ENCODE measurements at places on chromosomes 1 and 21.

GRCh38 chr21:16156841-16157489, 427.2 kb downstream of the USP25 start:
- DNase-seq, result no peak

GRCh38 chr21:31273278-31273677, 70.8 kb downstream of the TIAM1 start:
- DNase-seq, result no peak

DNA sequence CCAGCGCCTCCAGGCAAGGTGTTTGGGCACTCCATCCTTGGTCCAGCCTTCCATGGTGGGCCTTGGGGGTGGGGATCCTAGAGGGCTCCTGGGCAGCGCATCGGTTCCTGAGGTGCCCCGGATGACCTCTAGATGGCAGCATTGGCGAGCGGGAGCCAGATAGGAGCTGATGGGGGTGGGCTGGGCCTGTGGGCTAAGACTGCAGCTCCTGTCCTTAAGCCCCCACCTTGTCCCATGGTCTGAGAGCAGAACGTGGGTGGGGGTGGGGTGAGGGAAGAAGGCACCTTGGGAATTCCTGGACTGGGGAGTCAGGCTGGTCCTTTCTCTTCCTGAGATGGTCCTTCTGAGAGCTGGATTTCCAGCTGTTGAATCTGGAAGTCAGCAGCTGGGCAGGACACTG, 93.4 kb upstream of the CSF3R start:
- no peak for DNase-seq

GRCh38 chr21:21002153-21002552, 3.9 kb downstream of the NCAM2 start:
- no peak for DNase-seq

DNA sequence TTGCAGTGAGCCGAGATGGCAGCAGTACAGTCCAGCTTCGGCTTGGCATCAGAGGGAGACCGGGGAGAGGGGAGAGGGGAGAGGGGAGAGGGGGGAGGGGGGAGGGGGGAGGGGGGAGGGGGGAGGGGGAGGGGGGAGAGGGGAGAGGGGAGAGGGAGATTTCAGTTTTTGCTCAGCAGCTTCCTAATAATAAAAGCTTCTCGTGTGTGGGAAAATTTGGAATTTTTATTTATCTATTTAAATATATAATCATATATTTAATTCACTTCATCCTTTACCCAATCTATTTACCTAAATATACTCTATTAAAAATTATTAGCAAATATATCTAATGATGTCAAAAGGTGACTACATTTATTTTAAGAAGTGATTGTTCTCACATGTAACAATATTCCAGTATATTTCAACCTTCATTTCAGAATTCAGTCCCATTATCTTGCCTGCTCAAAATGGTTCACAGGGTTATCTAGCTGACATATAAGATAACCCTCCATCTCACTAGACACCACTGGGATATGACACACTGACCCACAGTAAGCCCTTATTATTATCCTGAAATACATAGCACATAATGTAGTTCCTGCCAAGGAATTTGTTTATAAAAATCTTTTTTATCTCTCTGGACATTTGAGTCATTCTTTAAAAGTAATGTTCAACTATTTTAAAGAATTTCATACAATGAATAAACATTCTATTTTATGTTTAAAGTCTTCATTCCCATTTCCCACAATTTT, 105.9 kb downstream of the GPATCH2 start:
- no peak for DNase-seq

- DNase-seq, result no peak
Observed at GRCh38 chr1:210328032-210328745, 513 bp upstream of the HHAT start.

DNA sequence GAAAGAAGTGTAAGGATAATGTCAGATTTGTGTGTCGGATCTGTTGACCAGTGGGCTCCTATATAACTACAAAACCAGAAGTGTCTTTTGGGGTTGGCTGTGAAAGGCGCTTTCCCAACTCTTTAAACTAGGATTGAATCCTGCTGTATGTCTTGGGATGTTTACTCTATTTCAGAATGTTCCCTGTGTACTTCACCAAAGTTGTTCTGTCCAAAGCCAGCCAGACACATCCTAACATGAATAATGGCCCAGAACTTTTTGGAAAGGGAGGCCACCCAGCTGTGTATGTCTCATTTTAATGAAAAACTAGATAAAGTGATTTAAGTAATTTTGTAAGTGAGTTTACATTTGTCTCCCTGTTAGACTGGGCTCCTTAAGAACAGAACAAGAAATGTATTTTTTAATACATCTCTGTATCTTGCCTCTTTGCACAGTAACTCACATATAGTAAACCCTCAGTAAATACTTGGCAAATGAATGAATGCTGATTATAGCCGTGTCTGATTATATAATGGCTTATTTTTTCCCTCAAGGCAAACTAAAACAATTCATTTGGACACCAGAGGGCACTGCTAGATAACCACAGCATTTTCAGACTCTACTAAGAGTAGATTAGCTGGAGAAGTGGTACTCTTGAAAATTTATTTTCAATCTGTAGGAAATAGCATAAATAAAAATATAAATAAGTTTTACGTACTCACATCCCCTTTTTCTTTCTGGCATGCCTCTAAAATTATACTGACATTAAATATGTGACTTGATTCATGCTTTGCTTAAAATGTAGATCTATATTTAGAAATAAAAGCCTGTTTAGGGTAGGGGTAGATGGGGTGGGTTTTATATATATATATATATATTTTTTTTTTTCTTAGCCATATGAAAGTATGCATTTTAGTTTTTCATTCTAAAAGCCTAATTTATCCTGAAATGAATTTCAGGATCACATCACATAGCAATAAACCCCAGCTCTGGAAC, 23.8 kb downstream of the TSEN15 start:
- DNase-seq, result peak; percentile 8

DNA sequence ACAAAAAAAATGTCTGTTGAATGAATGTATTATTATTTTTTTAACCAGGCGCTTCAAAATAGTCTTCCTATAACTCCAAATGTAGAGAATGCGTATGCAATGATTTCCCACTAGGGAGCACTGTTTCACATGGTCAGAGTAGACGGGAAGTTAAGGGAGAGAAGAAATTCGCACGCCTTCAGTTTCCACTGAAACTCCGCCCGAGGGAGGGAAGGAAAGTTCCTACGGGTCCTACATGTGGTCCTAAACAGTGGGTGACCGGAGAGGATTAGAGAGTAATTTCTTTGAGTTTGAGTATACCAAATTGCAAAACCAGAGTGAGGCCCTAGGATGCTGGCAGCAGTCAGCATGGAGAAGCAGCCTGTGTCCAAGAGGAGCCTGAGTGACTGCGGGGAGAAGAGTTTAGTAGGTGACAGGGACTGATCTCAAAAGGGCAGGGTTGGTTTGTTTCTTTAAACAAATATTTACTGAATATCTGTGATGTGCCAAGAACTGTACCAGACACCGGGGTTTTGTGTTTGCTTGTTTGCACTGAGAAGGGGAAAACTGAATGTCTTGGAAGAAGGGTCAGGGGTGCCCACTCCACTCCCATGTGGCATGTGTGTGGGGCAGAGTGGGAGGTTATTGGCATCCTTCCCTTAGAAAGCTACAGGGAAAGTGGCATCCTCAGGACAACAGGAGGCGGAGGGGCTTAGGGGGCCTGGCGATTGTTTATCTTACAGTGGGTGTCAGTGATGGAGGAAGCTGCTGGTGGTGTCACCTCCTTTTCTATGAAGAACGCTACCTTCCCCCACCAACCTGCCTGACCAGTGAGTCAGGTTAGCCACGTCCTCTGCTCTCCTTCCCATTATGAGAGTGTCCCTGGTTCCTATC, 22.8 kb downstream of the RNU5D-1 start:
- peak; percentile 12 for DNase-seq

DNA sequence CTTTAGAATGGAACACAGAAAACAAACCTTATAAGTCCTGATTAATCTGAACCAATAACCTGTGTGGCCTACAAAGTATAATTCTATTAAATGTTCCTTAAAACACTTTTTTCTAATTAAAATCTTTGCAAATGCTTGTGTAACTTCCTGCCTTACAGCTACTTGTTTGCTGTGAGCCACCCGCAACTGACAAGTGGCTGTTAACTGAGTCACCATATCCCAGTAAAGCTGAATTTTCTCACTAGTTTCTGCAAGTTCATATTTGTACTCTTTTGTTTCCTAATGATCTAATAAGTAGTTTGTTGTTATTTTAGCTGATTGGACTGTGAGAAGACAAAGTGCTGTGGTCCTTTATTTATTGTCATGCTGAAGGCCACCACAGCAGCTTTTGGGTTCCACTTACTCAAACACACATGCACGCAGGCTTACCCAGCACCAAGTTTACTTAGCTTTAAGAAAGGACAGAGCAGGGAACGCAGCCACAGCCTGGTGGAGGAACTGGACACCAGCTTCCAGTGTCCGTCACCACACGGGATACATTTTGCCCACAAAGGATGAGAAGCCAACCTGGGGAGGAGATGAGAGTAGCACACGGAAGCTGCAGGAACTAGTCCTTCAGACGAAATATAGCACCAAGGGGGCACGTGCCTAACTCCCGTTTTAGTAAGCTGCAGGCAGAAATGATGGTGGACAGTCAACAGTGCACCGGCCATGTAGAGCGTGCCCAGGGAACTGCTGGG, 47.8 kb downstream of the LCA5L start:
- no peak for DNase-seq

- DNase-seq, result no peak
Observed at GRCh38 chr1:7931446-7931812, 9.2 kb downstream of the TNFRSF9 start.

DNA sequence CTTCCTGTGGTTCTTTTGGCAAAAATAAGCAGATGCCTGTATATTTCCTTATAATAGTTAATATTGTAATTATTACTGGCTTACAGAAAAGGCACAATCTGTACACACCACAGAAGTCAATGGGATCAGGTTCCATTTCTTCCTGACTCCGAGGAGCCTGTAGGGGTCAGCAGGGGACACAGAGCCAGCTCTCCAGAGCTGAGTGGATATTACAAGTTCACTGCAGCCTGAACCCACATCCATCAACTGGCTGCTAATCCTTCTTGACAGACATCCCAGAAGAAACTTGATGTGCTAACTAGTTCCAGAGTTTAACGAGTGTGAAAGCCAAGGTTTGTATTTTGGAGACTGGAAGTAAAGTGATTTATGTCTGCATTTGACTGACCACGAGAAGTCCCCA, 203.8 kb downstream of the LMX1A start:
- DNase-seq, result no peak

- DNase-seq, result peak; percentile 59
Observed at GRCh38 chr1:108049178-108049819, 84.3 kb upstream of the VAV3 start.

- no peak for DNase-seq
Observed at GRCh38 chr1:88799491-88799890, 91.9 kb downstream of the GTF2B start.

DNA sequence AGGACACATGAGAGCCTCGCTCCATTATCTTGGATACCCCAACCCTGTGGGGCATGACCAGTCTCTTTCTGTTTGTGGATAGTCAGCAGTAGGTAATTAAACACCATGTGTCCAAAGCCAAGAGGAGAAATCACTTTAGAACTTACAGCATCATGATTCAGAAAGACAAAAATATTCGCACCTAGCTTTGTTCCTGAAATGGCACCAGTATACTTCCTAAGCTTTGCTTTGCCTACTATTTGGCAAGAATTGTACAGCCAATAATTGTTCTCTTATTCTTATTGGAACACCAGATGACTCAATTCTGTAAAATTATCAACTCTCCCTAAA, 24.2 kb downstream of the TNFRSF9 start:
- no peak for DNase-seq

- no peak for DNase-seq
Observed at GRCh38 chr21:43355266-43355924, 71.5 kb downstream of the SIK1 start.

DNA sequence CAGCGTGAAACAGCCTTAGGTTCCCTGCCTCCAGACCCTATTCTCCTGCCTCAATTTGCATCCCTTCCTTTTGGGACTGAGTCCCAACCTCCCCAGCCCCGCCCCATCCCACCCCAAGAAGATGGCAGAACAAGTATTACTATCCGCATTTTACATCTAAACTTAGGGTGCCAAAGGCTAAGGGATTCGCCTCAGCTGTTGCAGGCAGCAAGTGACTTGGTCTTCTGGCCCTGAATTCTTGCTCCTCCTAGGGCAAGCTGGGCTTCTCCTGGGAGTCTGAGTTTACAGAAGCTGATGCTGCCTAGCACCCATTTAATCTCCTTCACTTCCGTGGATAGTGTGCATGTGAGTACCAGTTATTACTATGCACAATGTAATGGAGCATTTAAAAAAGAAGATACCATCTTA, 161.3 kb upstream of the NR5A2 start:
- no peak for DNase-seq

- DNase-seq, result no peak
Observed at GRCh38 chr1:162868972-162869371, 8.0 kb upstream of the CCDC190 start.

DNA sequence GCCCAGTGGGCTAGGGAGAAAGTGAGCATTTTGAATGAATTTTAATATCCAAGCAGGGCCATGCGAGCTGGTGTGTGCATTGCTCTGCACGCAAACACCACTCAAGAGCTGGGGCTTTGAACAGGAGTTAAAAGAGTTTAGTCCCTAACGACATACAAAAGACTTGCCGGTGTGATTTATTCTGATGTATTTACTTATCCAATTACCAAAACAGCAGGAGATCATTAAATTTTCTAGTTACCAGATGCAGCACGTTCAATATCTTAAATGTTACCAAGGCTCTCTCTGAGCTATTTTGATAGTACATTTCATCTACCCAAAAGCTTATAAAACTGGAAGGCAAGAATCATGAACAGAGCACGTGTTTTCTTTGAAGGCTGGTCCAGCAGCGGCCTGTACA, 30.0 kb upstream of the DMRTA2 start:
- DNase-seq, result no peak

DNA sequence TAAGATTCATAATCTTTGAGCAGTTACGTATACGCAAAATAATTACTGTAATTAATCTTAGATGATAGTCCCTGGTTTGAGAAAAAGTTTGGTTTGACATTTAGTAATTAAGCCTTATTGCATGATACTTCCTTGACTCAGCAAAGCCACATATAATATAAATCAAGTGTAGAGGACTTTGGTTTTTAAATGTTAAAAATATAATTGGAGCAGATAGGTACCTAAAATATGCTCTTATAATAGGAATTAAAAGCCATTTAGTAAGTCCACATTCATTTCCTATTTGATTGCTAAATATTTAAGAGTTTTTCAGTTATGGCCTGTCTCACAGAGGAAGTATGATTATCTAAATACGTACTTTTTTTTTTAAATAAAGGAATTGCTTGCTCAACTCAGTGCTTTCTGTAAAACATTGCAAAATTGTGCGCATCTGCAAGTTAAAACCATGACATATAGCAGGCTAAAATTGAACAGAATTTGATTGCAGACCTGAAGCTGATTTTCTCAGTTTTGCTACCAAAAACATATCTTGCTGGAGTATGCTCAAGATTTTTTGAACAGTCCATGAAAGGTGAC, 20.4 kb downstream of the RPE65 start:
- no peak for DNase-seq

- no peak for DNase-seq
Observed at GRCh38 chr21:46079352-46080170, 18.4 kb upstream of the COL6A2 start.

- DNase-seq, result peak; percentile 40
Observed at GRCh38 chr1:2212532-2213491, 15.3 kb upstream of the SKI start.

- DNase-seq, result no peak
Observed at GRCh38 chr1:207868251-207868773, 42.6 kb downstream of the CD34 start.

- DNase-seq, result peak; percentile 86
Observed at GRCh38 chr1:8427493-8427892, 109.6 kb downstream of the SLC45A1 start.

- no peak for DNase-seq
Observed at GRCh38 chr1:92975551-92976232, 14.4 kb upstream of the DIPK1A start.
